ENCODE measurements at places on chromosomes 3 and 15.

DNA sequence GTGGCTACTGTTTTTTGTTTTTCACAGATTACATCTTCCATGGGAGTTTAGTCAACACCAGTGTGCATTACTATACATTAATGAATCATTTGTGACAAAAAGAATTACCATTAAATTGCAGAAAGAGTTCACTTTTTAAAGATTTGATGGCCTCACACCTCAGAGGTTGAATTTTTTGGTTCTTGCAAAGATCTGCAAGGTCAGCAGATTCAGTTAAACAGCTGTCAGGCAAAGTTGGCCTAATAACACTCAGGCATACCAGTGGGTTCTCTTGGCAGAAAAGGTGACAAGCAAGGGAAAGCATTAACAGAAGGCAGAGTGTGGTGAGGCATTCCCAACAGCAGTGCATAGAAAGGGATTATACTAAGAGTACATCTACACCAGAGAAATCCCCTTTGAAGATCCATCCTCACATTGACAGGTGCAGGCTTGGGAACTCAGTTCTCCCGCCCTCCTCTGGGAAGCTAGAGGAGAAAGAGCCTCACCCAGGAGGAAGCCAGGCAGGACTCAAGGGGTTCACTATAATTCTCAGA, 24.3 kb upstream of the PTX3 start:
- no peak for DNase-seq

- DNase-seq = no peak
These were observed 17.0 kb downstream of the PLCH1 start for GRCh38 chr3:155727836-155728235.

- peak; percentile 13 for DNase-seq
These were observed 462.1 kb downstream of the MFSD1 start for GRCh38 chr3:159263750-159264553.

DNA sequence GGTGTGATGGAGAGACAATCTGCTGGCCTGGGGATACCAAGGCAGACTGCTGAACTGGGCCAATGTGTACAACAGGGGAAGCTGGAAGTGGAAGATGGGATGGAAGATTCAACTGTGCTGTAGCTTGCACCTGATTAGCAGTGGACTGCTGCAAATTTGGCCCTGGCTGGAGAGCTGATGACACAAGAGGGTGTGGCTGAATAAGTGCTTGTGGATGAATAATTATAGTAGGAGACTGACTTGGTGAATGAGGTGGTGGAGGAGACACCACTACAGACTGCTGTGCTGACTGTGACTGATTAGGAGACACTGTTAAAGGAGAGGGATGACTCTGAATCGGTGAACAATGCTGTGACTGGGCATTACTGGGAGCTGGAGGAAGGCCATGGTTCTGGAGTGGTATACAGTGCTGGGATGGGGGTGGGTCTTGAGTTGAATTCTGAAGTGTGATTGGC, 52.5 kb downstream of the PHC3 start:
- DNase-seq = no peak

DNA sequence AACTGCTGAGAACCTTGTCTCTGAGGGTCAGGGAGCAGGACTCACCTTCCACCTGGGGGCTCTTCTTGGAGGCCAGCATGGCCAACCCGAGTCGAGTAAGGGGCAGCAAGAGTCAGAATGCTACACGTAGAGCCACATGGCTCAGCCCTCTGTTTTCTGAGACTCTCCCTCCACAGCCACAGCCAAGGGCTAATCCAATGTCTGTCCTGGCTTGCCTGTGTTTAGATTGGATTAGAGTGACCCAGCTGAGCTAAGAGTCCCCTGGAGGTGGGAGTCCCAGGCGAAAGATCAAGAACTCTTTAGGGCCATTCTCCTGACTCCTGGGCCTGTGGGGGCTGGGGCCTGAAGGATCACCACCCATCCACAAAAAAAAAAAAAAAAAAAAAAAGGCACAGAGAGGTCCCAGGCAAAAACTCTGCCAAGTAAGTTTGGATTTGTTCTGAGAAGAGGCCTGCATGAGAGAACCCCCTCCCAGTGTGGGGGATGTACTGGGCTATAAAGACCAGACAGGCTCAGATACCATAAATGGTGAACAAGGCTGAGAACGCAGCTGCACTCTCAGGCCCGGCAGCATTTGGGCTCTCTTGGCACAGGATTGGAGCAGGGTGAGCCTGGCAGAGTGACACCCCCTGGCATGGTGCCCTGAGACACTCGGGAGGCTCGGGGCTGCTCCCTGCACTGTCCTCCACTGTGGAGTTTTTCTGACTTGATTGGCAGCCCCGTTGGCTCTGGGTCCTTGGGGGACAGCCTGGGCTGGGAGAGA, 88.0 kb upstream of the OSBPL11 start:
- no peak for DNase-seq

DNA sequence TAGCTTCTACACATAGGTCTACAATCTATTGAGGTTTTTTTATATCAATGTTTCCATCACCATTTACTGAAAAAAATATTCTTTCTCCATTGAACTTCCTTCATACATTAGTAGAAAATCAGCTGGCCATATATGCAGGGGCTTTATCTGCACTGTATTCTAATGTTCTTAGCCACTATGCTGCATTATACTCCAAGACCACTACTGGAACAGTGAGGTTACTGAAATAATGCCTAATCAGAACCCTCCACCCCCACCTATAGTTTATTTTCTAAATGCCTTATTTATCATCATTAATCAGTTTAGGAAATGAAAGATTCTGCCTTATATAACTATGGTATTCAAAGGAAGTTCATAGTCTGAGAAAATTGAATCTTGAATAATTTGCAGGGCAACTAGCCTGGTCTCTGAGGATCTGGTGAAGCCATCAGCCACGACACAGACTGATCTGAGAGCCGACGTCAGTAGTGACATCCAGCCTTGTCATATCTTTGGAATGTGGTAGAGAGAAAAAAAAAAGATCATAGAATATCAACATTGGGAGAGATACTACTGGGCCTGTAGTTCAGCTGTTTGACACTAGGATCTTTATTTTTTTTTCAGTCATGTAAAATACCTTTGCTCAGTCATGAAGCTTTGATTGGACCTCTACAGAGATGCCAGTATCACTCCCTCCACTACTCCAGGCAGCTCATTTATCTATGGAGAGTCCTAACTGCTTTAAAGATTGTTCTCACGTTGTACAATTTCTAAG, 66.6 kb downstream of the P3H2 start:
- no peak for DNase-seq

DNA sequence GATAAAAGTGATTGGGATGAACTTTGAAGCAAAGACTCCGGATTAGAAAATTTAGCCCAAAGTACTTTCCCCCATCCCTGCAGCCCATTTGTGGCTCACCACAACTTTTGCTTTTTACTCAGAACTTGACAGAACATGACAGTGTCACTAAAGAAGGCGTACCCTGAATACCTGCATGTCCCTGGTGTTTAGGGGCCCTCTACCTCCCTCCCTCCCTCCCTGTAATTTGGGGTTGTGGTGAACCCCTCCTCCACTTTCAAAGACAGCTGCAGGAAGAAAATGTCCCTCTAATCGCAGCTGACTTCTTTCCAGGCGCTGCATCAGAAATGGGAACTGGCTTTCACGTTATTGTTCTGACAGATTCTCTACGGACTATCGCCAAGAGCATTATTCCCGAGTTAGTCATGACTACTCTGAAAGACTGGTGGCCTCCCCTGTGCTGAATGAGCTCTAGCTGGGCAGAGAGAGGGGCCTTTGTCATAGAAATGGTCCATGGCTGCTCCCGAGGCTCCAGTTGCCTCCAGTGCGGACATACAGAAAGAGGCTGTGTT, 93.2 kb upstream of the ARHGEF3 start:
- DNase-seq = no peak

DNA sequence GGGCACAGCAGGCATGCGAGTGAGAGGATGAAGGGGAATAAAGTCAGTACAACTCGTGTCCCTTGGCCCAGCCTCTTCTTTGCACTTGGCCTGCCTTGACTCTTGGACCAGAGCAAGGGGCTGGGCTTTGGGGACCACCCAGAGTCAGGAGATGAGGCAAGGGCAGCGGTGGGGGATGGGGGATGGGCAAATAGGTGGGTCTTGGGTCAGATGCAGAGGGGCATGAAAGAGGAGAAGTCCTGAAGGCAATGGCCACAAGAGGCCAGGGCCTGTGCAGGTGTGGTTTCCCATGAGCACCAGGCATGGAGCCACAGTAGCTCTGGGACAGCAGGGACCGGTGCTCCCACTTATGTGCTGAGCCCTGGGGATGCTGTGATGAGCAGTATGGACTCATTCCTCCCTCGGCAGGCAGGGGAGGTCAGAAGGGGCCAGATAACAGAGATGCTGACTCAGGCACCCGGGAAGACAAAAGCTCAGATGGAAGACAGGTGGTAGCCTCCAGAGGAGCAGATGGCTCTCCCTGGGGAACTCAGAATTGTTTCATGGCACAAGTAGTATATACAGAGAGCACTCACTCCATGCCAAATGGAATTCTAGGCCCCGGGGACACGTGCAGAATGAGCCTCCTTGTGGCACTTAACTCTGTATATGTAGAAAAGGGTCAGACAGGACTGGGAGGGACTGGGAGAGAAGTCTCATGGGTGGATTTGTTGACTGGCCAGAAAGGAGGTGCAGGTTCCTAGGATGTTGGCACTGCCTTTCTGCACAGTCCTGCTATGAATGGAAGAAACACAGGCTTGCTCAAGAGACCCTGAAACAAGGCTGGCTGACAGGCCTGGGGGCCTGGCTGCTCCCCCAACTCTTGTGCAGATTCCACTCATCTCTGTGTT, 14.3 kb downstream of the ZBTB47 start:
- DNase-seq = peak; percentile 8

- no peak for DNase-seq
These were observed 88.1 kb downstream of the DHX30 start for GRCh38 chr3:47890828-47891612.

DNA sequence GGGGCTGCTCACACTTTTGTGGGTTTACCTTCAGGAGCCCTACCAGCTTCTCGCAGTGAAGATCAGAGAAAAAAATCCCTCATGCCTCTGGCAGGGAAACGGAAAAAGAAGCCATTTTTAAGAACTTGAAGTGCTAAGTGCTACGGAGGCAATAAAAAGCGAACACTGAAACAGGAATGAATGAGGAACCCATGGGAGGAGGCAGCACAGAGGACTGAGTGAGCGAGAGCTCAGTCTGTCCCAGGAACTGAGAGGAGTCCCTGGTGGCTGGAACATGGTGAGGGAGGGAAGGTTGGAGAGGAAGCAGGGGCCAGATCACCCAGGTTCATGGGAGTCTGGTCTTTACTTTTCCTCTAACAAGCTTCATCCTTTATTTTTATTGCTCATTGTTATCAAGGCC, 228.1 kb upstream of the PROK2 start:
- no peak for DNase-seq

DNA sequence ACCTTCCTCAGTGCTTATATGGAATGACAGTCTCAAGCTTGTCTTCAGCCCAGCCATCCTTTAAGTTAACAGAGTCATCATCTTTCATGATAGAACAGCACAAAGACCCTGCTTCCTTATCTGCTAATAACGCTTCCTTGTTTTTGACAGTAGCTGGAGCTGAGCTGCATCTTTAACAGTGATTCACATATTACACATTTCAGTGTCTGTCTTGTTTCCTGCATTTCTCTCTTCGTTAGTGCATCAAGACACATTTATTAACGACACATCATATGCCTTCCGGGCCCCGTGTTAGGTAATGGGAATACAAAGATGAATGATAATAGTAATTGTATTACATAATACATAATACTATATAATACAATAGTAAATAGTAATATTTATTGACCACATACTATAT, 30.2 kb upstream of the GREM1 start:
- no peak for DNase-seq

- no peak for DNase-seq
These were observed 61.1 kb downstream of the ZNF445 start for GRCh38 chr3:44416031-44417030.

GRCh38 chr15:68152342-68152741, 52.8 kb downstream of the CALML4 start:
- no peak for DNase-seq

GRCh38 chr15:85545752-85546151, 165.3 kb downstream of the AKAP13 start:
- DNase-seq = no peak

- no peak for DNase-seq
These were observed 65.8 kb downstream of the TFRC start for GRCh38 chr3:196016059-196016458.

GRCh38 chr3:38487323-38487722, 8.8 kb upstream of the EXOG start:
- DNase-seq = no peak

- no peak for DNase-seq
These were observed 2.4 kb upstream of the PIK3R4 start for GRCh38 chr3:130748981-130749380.

- DNase-seq = no peak
These were observed 57.9 kb downstream of the KLF13 start for GRCh38 chr15:31384568-31384967.

DNA sequence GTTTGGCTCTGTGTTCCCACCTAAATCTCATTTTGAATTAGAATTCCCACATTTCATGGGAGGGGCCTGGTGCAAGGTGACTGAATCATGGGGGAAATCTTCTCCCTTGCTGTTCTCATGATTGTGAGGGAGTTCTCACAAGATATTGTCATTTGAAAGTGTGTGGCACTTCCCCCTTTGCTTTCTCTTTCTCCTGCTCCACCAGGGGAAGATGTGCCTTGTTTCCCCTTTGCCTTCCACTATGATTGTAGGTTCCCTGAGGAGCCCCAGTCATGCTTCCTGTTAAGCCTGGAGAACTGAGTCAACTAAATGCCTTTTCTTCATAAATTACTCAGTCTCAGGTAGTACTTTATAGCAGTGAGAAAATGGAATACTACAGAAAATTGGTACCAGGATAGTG, 157.2 kb upstream of the TPRG1 start:
- no peak for DNase-seq

DNA sequence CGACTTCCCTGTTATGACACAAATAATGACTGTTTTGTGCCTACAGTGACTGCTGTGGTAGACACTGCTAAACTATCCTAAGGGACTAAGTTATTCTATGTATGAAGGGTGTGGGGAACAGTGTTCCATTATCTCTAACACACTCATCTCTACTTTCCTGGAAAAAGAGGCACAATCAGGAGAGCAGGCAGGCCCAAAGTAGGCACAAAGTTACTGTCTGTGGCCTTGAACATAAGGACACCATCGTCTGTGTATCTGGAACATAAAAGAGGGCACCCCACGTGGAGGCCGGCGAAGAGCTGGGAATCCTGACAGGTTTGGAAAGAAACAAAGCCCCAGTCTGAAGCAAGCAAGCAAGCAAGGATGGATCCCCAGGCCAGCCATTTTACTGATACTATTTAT, 1.5 kb downstream of the ABCC5 start:
- DNase-seq = no peak

GRCh38 chr3:64299206-64299605, 73.9 kb upstream of the PRICKLE2 start:
- DNase-seq = no peak

GRCh38 chr3:20405744-20406143, 219.7 kb upstream of the SGO1 start:
- DNase-seq = no peak

- no peak for DNase-seq
These were observed 41.1 kb downstream of the LIMD1 start for GRCh38 chr3:45635475-45636256.

GRCh38 chr3:39015418-39015817, 36.3 kb downstream of the SCN11A start:
- no peak for DNase-seq
